ENCODE measurements at places on chromosomes 7 and 10. TPM values are rescaled to one million over a fixed set of nuclear protein-coding genes. Genes with fewer than 3 reads are reported as not detected.

GRCh38 chr10:131697476-131698128 is 203.2 kb upstream of the PPP2R2D start:
- no peak for DNase-seq

- no peak for DNase-seq
These were observed 92.0 kb downstream of the KCNMA1 start for GRCh38 chr10:77545585-77545984.

DNA sequence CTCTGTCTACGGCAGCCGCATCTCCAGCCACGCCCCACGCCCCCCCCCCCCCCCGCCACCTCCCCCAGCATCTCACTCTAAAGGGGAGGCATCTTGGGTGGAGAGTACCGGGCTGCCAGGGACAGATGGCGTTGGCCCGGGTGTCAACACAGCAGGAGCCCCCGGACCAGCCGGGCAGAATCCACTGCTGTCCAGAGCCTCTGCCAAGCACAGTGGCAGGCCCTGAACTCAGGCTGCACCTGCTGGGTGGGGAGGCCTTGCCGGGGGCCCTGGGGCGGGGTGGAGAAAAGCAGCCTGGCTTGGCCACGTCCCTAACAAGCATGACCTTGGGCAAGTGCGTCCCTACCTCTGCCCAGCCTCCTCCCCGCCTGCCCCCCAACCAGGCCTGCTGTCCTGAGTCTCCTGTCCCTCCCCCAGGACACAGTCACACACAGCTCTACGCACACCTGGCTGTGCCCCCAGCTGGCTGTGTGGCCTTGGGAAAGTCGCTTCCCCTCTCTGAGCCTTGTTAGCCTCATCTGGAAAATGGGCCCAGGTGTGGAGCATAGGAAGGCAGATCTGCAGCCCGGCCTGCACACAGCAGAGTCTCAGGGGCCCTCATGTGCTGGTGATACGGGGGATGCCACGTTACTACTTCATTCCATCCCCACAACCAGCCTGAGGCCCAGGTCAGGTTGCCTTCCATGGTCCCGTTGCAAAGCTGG is 45.2 kb downstream of the MICALL2 start:
- no peak for DNase-seq

GRCh38 chr10:65396997-65397396 is 1528.8 kb upstream of the LRRTM3 start:
- no peak for DNase-seq

GRCh38 chr10:58268454-58268945 is 462 bp upstream of the CISD1 start:
- peak; percentile 49 for DNase-seq

DNA sequence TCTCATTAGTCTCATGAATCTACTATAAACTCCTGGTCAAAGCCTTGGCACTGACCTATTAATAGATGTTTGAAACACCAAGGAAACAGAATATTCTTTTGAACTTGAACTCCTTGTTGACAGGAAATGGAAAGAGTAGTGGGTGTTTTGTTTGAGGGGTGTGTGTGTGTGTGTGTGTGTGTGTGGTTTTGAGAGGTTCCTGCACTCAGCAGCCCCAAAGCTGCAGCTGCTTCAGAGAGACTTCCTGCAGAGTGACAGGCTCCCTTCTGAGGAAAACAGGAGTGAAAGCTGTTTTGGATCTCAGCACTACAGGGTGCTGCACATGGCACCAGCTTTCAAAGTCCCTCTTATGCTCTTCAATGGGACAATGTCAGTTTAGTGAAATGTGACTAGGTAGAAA is 546.5 kb upstream of the STEAP1 start:
- no peak for DNase-seq

DNA sequence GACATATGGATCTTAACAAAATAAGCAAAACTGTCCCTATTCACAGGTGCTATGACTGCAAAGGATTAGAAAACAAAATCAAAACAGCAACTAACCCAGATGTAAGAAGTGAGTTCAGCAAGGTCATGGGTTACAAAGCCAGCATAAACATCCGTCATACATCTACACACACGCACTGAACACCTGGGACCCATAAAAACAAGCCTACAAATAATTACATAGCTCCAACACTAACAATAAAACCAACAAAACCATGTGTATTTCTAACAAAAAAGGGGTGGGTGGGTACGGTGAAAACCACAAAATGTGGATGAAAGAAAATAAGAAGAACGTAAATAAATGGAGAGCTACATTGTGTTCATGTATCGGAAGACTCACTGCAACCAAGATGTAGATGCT is 256.8 kb downstream of the ELFN1 start:
- DNase-seq = no peak

DNA sequence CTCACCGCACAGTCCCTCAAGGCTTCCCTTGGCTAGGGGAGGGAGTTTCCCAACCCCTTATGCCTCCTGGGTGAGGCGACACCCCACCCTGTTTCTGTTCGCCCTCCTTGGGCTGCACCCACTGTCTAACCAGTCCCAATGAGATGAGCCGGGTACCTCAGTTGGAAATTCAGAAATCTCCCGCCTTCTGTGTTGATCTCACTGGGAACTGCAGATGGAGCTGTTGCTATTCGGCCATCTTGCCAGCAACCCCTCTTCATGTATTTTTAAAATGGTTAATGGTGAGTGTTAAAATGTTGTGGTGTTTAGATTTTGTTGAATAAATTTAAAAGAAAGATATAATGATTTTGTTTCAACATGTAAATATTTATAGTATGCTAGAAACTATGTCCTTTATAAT is 22.0 kb downstream of the UMAD1 start:
- DNase-seq = no peak

DNA sequence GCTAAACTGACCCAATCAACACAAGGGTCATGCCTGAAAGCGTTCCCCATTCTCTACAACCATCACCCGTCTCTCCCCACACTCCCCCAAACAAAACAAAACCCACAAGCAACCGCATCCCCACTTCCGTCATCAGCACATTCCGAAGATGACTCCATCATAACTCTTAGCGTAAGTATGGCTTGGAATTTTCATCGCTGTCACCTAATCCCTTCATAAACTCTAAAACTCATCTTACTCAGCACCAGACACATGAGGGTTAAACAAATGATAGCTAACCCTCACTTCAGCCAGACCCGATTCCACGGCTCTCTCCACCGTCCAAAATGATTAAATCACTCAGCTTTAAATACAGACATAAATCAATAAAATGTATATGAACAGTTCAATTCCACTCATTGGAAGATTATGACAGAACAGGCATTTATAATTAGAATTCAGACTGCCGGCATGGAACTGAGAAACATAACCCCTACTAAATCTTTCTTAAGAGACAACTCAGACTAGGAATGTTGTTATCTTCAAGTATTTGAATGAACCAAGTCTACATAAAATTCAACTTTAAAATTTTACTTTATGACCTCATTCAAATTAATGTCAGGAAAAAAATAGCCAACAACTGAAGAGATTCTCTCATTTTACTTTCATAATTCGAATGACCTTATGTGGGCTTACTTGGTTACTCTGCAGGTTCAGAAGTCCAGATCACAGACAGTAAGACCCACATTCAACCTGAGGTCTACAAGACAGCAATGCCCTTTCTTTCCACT is 215.9 kb downstream of the PARD3 start:
- DNase-seq = no peak

The STRIP2 gene
- 1.9 TPM for total RNA-seq

The MALRD1 gene
- 12.8 TPM for total RNA-seq

The LAMB4 gene
- total RNA-seq = 14.4 TPM

Measured in skin of body (tissue), 3 donors.